Caki2 (cell line): ENCODE measurements at places on chromosomes 2 and 18.

- DNase-seq, result no peak
Observed at GRCh38 chr2:88206665-88207347, 36.7 kb downstream of the THNSL2 start.

DNA sequence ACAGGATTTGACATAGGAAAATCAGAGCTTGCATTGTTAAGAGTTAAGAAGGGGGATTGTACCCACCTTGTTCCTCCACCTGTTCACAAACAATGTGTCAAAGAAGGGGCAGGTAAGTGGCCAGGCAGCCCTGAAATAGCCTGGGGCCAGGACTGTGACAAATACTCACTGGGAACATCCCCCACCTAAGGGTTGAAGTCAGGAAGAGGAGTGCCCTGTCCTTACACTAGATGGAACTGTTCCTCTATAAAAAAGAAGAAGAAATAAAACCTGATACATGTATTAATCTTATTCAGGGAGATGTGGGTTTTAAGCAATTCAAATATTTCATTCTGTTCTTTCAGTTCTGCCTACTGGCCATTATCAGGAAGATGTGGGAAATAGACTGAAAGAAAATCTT, 41.9 kb downstream of the TACR1 start:
- DNase-seq, result no peak

- DNase-seq, result no peak
Observed at GRCh38 chr2:152354909-152355308, 19.9 kb downstream of the FMNL2 start.

DNA sequence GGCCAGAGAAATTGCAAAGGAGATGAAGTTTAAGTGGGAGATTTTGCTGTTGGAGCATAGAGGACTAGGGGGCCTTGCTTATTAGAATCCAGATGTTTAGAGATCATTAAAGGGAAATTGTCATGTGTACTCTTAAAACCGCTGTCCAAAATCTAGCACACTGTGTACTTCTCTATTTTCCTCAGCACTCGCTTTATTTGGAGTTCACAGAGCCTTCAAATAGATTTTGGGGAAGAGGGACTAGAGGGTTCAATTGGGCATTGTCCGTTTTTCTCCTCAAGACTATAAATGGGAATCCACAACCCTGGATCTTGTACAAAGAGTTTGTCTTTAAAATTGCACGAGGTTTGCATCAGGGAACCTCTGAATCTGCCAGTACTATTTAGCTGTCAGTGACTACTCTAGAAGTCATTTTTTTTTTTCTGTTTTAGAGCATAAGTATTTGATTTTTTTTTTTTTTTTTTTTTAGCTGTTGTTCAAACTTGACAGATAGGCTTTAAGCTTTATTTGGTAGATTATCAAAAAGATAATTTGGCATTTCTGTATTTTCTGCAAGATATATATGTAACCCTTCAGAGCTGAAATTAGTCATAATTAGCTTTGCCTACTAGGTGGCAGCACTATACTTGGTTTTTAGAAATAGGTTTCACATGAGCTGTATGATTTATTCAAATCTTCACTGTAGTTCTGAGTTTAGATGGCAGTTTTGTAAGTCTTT, 14.2 kb downstream of the PMS1 start:
- DNase-seq, result peak; percentile 26

DNA sequence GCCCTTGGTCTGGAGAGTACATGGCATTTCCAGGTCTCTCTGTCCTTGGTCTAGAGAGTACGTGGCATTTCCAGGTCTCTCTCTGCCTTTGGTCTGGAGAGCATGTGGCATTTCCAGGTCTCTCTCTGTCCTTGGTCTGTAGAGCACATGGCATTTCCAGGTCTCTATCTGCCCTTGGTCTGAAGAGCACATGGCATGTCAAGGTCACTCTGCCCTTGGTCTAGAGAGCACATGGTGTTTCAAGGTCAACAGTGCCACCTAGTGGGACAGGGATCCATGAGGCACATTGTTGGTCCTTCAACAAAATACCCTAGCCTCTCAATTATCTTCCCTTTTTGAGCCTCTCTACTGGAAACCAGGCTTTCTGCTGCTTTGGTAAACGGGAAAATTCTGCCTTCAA, 250.2 kb downstream of the OTX1 start:
- no peak for DNase-seq

GRCh38 chr2:172021074-172021931, 21.6 kb downstream of the METAP1D start:
- DNase-seq, result peak; percentile 22
